ENCODE measurements at places on chromosomes 2 and 18. TPM values are rescaled to one million over a fixed set of nuclear protein-coding genes. Genes with fewer than 3 reads are reported as not detected.

DNA sequence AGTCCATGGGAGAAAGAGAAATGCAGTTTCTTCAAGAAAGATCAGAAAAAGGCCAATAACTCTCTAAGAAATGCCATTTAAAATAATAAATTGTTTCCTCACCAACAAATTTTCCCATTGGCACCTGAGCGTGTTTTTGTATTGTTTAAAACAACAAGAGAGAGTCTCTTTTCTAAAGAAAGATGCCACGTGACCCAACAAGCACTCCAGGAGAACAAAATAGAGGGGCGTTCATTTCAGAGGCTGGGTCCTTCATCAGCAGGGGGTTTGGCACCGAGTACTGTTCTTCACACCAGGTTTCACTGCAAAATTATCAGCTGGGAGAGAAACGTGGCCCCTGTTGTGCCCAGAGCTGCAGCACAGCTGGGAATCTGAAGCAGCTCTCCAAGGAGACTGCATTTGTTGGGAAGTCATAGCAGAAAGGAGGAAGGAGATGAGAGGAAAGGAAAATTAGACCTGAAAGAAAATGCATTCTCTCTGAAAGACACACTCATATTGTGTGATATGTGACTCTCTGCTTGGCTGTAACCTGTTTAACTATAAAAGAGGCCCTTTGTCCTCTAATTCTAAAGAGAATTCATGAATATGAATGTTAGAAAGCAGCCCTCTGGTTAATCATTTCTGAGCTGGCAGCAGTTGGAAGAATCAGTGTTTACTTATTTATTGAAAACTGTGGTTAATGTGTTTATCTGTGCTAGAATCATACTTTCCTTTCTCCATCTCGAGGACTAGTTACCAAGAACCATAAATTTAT, 205.3 kb upstream of the CDH20 start:
- DNase-seq = no peak

DNA sequence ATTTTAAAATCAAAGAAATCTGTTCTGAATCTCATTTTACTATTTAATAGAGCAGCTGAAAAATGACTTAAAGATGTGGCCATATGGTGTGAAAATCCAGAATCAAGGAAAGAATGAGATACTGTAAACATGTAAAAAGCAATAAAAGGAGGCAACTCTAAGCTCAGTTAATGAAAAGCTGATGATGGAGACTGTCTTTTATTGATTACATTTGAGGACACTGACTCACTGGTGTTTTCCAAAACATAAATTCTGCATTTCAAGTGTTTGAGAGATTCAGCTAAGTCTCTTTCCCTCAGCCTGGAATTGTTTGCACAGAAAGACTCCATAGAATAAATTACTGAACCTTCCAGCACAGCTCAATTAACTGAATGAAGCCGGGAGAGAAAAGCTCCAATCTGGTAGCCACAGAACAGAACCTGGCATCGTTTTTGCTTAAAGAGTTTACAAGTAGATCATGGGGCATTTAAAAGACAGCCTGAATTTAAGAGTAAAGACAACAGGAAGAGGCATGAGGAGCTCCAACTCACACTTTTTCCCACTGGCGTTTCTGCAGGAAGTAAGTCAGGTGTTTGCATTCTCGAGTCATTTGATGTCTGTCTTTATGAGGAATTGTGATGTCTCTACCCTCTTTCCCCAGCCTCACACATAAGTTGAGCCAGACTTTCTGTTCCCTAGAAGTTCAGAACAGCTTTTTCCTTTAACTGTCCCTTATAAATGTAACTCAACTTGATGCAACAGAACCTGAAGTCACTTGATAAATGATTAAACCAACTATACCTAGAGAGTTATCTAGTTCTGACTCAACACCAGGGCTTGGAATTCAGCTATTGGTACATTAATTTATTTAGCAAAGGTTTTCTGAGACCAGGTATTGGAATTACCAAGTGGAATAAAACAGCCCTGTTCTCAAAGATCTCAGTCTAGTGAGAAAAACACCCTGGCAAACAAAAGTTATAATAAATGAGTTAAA, 53.3 kb downstream of the FTCDNL1 start:
- DNase-seq = no peak

GRCh38 chr2:64768491-64769005, 114.8 kb upstream of the SERTAD2 start:
- no peak for DNase-seq

GRCh38 chr2:39779341-39779851, 338 bp upstream of the THUMPD2 start:
- DNase-seq = no peak

DNA sequence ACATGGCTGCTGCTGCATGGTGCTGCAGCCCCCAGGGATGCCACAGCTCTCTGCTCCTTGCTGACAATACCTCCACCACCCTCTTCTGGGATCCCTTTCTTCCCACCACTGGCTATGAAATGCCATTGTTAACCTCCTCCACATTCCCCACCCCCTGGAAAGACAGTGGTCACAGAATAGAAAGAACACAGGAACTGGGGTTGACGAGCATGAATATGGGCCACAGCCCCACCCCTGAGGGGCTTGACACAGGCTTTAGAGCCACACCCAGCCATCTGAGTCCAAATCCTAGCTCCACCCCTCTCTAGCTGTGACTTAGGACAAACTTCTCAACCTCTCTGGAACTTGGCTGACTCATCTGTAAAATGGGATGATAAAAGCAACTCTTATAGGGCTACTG, 47.3 kb downstream of the TMEM163 start:
- DNase-seq = no peak

GRCh38 chr2:84970868-84971509, at the start of gene KCMF1:
KCMF1 (plus strand) TSS chr2:84971161; CDS start chr2:84971452, 291 bp downstream.
- DNase-seq = peak; percentile 62

- no peak for DNase-seq
Measured at GRCh38 chr2:44949329-44950151, 8.0 kb downstream of the SIX3 start.

GRCh38 chr2:29006092-29006979, 25.2 kb downstream of the TOGARAM2 start:
- no peak for DNase-seq

DNA sequence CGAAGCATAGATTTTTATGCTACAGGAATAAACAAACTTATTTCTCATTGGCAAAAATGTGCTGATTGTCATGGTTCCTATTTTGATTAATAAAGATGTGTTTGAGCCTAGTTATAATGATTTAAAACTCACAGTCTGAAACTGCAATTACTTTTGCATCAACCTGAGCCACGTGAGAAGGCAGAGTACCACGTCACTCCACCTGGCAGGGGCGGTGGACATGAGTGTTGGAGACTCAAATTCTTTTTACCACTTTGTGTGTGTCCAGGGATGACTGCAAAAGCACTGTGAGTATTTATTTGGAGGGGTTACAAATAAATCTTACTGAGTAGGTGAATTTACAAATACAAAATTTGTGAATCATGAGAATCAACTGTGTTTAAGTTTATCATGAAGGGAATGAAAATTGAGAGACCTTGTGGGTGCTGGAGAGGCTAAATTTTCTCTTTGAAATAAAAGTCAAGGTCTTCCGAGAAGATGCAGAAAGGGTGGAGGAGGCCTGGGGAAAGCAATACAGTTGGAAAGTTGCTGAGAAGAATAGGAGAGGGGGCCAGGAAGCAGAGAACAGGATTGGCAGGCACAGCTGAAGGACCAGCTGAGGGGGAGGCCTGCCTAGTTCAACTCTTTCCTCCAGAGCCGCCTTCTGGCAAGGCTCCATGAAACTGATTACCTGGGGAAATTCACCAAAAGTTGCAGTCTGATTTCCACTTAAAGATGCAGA, 316.4 kb downstream of the MYCN start:
- DNase-seq = no peak

DNA sequence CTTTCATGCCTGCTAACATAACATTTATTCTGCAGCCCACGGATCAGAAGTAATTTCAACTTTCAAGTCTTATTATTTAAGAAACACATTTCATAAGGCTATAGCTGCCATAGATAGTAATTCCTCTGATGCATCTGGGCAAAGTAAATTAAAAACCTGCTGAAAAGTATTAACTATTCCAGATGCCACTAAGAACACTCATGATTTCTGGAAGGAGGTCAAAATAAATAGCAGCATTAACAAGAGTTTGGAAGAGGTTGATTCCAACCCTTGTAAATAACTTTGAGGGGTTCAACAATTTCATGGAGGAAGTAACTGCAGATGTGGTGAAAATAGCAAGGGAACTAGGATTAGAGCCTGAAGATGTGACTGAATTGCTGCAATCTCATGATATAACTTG, 77.6 kb downstream of the CCDC148 start:
- DNase-seq = no peak

DNA sequence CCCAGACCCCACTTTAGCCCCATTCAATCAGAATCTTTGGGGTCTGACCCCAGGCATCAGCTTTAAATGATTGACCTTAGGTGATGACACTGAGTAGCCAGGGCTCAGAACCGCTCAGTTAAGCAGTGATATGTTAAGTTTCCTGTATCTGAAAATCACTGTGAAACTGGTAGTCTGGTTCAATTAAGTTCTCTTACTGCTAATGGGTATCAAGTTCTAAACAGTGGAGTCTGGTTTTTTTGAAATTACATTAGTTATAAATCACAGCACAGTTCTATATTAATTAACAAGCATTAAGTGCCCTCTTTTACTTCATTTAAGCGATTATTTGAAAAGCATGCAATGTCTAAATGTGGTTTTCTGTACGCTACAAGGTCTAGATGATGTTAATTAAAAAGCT, 117.9 kb downstream of the HAUS1 start:
- no peak for DNase-seq

DNA sequence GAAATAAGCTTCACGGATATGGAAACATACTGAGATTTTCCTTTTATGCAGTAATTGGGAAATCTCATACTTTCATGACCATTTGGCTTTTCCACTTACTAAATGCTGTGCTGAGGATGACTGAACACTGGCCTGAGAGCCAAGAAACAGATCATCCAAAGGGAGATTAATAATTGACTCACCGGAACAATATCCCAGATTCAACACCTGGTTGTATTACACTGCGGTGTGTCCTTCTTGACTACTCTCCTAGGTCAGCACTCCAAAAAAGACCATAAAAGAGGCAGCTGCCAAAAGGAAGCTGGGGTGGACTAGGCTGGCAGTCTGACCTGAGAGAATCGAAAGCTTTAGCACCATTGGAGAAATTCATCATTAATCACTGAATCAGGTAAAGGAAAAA, 469.1 kb downstream of the CBLN2 start:
- no peak for DNase-seq

- peak; percentile 83 for DNase-seq
Measured at GRCh38 chr2:30110773-30111172, 36.0 kb upstream of the YPEL5 start.

DNA sequence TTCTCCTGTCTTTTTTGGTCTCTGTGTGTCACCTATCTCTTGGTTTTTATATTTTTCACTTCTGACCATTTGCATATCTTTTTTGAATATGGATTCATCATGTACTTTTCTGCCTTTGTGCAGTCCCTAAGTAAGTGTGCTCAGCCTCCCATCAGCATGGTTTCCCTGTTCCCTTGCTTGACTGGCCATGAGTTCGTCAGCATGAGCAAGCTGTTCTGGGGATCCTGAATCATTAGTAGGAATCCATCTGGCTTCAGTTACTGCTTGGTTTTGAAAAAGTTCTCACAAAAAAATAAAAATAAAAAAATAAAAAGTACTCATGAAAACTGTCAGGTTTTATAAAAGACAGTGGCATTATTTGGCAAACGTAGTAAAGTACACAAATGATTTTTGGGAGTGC, 144.1 kb downstream of the NCOA1 start:
- DNase-seq = no peak

DNA sequence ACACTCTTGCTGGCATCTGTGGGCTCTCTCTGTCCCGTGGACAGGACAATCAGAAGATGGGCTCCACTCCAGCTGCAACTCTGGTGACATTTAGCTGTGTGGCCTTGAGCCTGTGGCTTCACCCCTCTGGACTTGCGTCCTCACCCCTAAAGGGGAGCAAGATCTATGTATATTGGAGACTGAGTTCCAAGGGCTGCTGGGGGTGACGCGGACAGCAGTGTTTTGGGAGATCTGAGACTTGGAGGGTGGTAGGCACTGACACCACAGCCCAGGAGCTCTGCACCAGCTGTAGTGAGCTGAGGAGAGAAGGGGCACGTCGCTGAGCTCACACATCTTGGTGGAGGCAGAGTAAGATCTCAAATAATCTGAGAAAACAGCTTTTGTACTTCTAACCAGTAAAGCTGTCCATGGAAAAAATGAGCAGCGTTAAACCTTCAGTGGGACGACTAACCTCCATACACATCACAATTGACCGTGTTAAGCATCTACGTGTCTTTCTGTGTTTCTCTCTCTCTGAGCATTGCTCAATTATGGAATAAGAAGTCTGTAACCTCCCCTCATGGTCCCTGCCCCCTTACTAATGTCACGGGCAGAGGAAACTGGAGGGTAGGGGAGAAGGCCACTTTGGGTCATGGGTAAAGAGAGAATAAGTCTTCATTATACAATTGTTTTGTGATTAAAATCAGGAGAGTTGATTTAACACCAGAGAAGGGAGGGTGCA, 85.8 kb downstream of the SH3RF3 start:
- DNase-seq = no peak

DNA sequence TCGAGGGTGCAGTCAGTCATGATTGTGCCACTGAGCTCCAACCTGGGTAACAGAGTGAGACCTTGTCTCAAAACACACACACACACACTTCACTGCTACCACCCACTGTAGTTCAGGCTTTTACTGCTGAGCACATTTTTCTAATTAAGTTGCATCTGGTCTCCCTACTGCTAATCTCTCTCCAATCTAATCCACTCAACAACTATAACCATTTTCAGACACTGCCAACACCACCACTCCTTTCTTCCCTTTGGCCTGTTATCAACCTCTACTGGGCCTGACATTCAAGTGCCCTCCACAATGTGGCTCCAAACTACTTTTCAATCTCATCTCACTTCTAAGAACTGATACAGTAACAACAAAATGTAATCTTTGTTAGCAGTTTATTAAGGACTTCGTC, 44.8 kb downstream of the RMP24 start:
- DNase-seq = no peak

- DNase-seq = no peak
Measured at GRCh38 chr2:235685024-235685721, 191.3 kb downstream of the AGAP1 start.

- no peak for DNase-seq
Measured at GRCh38 chr2:143468341-143468888, 339.2 kb downstream of the ARHGAP15 start.

GRCh38 chr2:42055573-42056514, 8.0 kb downstream of the PKDCC start:
- DNase-seq = peak; percentile 31

Gene ANKRD36C
- 7.1 TPM for total RNA-seq

Gene MAP2
- total RNA-seq = 4.0 TPM

Gene FEV
- not detected for total RNA-seq

Gene SULT1C2
- 0.22 TPM for total RNA-seq

Gene AAMP
- total RNA-seq = 153 TPM

Gene C2orf78
- total RNA-seq = not detected

Gene KHK
- total RNA-seq = 0.37 TPM

Gene B4GALT6
- total RNA-seq = 3.8 TPM

Gene VAMP8
- 0.27 TPM for total RNA-seq

Gene MOGAT1
- not detected for total RNA-seq

Gene MLPH
- 50.7 TPM for total RNA-seq

Gene TUBA3E
- not detected for total RNA-seq

Gene GKN1
- not detected for total RNA-seq

Gene GRHL1
- total RNA-seq = 3.2 TPM

Gene TMEM178A
- total RNA-seq = 3.9 TPM

All from M059J (cell line).